ENCODE measurements at places on chromosomes 2 and 18. TPM values are rescaled to one million over a fixed set of nuclear protein-coding genes. Genes with fewer than 3 reads are reported as not detected.

Gene ALKAL2
- 6.8 TPM for total RNA-seq

Gene POTEE
- total RNA-seq = not detected

Gene WDPCP
- 53.5 TPM for total RNA-seq

Gene SIGLEC15
- 0.99 TPM for total RNA-seq

Gene FZD7
- total RNA-seq = 31.8 TPM

Gene NPPC
- 5.2 TPM for total RNA-seq

Gene SERPINB3
- total RNA-seq = not detected

Gene MAB21L4
- 0.77 TPM for total RNA-seq

Gene RNU2-63P
- total RNA-seq = not detected

Gene SERPINB13
- 0.33 TPM for total RNA-seq

Gene INHA
- 0.82 TPM for total RNA-seq

Gene CD8B2
- 0.11 TPM for total RNA-seq

Gene SULT1C4
- 39.4 TPM for total RNA-seq

Gene MDH1B
- 3.5 TPM for total RNA-seq

Gene SAG
- total RNA-seq = 16.7 TPM

Gene CNTNAP5
- 16.3 TPM for total RNA-seq

Gene CYP27C1
- total RNA-seq = 4.6 TPM

Gene ALK
- 9.5 TPM for total RNA-seq

Gene SP140
- 0.49 TPM for total RNA-seq

Gene SPOPL
- 34.8 TPM for total RNA-seq

Gene LRATD1
- 24.7 TPM for total RNA-seq

Gene ITGA4
- 27.0 TPM for total RNA-seq

Gene CYTIP
- 1.8 TPM for total RNA-seq

Gene SERPINB10
- 1.3 TPM for total RNA-seq

Gene PROM2
- total RNA-seq = 5.7 TPM

Gene GKN2
- total RNA-seq = not detected

Gene THSD7B
- total RNA-seq = 30.6 TPM

Gene ITM2C
- 162 TPM for total RNA-seq
